ENCODE measurements at places on chromosomes 16 and 17. TPM values are rescaled to one million over a fixed set of nuclear protein-coding genes. Genes with fewer than 3 reads are reported as not detected.

ASGR2 gene
- total RNA-seq: 0.25 TPM

CMC2 gene
- total RNA-seq: 126 TPM

CPHXL2 gene
- total RNA-seq: not detected

DNA sequence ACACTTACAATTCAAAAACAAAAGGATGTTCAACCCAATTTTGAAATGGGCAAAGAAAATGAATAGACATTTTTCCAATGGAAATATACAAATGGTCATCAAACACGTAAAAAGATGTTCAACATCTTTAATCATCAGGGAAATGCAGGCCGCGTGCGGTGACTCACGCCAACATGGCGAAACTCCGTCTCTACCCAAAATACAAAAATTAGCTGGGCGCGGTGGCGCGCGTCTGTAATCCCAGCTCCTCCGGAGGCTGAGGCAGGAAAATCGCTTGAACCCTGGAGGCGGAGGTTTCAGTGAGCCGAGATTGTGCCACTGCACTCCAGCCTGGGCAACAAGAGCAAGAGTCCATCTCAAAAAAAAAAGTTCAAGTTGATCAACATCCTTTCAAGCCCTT is 1.8 kb upstream of the CLUAP1 start:
- H3K27me3 ChIP-seq: no peaks in the 10 kb centered on the region
- H3K36me3 ChIP-seq: no peaks in the 10 kb centered on the region
- H3K4me3 ChIP-seq: no peak overlapping the region
- no peak overlapping the region for H3K27ac ChIP-seq
- DNase-seq: no peak

DNA sequence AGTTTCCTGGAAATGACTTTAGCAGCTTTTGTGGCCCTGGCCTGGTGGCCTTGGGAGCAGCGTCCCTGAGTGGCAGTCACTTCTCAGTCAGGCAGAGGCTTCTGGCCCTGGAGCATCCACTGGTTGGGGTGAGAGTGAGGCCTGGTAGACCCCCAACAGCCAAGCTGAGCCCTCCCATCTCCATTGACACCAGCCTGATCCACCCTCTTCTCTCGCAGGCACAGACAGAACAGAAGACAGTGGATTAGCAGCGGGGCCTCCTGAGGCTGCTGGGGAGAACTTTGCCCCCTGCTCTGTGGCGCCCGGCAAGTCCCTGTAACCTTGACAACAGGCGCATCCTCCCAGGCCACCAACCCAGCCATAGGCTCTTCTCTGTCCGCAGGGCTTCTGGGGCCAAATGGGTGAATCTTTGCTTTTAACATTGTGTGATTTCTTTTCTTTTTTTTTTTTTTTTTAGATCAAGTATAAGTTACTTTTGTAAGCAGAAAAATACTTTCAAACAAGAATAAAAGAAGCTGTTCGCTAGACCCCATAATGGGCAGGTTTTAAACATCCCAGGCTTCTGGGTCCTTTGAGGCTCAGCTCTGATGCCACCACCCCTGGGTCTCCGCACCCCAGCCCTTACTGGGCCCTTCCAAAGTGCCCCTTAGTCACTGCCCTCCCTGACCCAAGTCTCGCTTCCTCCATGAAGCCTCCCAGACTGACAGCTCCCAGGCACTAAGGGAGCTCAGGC is 12.7 kb upstream of the FLYWCH1 start:
- peaks cover 24% of the 10 kb centered on the region for H3K36me3 ChIP-seq
- no peaks in the 10 kb centered on the region for H3K27me3 ChIP-seq
- H3K4me3 ChIP-seq: no peak overlapping the region
- DNase-seq: no peak

DNA sequence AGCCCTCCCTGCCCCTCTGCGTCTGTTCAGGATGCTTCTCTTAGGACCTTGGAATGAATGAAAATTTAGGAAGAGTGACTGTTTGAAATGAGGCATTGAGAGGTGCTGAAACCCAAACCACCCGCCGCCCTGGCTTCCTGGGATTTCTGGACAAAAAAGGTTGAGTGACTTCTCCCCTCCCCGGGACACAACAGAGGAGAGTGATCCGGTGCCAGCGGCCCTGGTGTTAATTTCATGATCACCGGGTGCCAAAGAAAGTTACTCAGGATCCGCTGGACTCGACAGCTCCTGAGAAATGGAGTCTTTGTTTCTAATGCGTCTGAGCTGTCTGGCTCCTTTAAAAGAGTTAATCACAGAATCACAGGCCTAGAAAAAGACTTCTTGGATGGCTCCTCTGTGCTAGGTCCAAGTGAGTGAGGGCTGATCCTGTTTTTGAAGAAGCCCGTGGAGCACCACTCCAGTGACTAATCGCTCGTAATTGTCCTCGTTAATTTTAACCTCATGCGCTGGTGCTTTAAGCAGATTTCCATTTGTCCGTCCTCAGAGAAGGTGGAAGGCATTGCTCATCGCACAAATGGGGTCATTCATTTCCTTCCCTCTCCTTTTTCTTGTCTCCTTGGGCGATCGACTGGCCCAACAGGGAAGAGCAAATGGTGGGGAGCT is 144.4 kb upstream of the ZFHX3 start:
- H3K27me3 ChIP-seq: no peaks in the 10 kb centered on the region
- no peak overlapping the region for H3K27ac ChIP-seq
- H3K36me3 ChIP-seq: no peaks in the 10 kb centered on the region
- H3K4me3 ChIP-seq: no peak overlapping the region
- DNase-seq: no peak
- no peaks in the 10 kb centered on the region for H3K4me1 ChIP-seq

GRCh38 chr17:31488264-31488981 is 96.9 kb downstream of the RAB11FIP4 start:
- no peak for DNase-seq
- no peaks in the 10 kb centered on the region for H3K36me3 ChIP-seq
- peaks cover 24% of the 10 kb centered on the region for H3K27me3 ChIP-seq
- peaks cover 33% of the 10 kb centered on the region for H3K4me1 ChIP-seq

DNA sequence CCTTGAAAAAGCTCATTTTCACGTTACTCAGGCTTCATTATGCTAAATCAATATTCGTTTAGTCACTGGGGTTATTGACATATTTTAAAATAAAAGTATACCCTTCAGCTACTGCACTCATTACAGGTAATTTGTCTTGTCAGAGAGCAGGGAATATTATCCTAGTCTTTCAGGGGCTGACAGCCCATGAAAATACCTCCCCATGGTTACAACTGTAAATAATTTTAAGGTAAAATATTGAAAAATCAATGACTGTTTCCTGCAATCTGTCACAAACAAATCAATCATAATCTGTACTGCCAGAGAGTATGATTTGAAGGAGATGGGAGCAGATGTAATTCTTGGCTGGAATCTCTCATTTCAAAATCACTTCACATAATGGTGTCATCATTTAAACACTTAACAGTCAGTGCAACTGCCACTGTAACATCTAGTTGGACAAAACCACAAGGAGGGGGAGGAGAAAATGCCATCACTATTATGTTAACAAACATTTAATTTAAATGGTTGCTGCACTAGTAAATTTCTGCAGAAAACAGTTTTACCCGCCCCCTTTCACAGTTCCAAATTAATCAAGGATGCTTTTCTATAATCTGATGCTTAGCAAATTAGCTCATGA is 9.3 kb upstream of the IRX5 start:
- H3K4me3 ChIP-seq: no peak overlapping the region
- H3K27me3 ChIP-seq: peaks cover 5% of the 10 kb centered on the region
- H3K27ac ChIP-seq: no peak overlapping the region
- peaks cover 8% of the 10 kb centered on the region for H3K4me1 ChIP-seq
- DNase-seq: no peak

DNA sequence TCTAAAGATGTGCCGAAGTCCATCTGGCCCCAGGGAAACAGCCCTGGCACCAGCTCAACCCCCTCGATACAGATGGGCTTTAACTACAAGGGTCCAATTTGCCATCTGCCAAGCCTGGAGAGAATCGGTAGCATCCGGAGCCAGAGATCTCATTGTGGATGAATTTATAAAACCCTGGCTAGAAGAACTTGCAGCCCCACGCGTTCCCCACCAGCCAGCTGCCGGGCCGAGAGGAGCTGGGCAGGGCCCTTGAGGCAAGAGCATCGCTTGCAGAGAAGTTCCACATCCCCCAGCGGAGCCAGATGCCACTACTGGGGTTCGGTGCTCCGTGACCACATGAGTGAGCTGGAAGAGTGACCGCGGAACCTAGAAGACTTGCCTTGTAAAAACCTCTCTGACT is 65.3 kb upstream of the NOL11 start:
- no peaks in the 10 kb centered on the region for H3K27me3 ChIP-seq
- H3K27ac ChIP-seq: no peak overlapping the region
- no peaks in the 10 kb centered on the region for H3K36me3 ChIP-seq
- DNase-seq: no peak
- no peaks in the 10 kb centered on the region for H3K4me1 ChIP-seq
- no peak overlapping the region for H3K4me3 ChIP-seq

TPSG1 gene
- total RNA-seq: not detected

DNA sequence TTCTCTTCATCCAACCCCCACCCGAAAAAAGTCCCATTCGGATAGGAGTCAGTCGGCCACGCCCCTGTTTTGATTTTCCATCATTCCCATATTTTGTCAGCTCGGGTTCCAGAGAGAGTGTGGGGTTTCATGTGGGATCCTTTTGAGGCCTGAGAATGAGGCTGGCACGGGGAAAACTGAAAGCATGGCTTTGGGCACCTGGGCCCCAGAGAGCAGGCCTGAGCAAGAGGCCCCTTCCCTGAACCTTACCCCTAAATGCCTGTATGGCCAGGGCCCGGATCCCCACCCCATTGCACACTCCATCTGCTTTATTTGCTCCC is 4.6 kb upstream of the HOXB4 start:
- no peak overlapping the region for H3K4me3 ChIP-seq
- peak overlapping the region; percentile 0 for H3K27ac ChIP-seq
- H3K27me3 ChIP-seq: peaks cover 52% of the 10 kb centered on the region

DNA sequence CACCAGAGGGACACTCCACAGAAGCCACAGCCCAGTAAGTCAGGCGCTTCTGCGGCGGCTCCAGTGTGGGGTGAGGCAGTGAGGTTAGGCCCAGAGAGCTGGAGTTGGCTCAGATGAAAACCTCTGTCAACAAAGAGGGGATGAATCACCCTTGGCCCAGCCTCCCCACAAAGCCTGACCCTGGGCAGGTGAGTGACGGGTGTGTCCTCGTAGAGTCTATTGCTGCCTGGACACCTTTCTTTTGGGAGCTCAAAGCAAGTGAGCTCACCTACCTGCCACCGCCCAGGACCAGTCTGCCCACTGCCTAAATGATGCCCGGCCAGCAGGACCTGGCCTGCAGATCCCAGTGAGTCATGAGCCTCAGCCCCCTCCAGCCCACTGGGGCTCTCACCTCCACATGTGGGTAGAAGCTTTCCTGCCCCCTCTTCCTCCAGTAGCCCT is 24.9 kb upstream of the DBNDD1 start:
- peaks cover 36% of the 10 kb centered on the region for H3K36me3 ChIP-seq
- no peak overlapping the region for H3K27ac ChIP-seq
- H3K4me3 ChIP-seq: no peak overlapping the region
- peaks cover 7% of the 10 kb centered on the region for H3K27me3 ChIP-seq
- no peak for DNase-seq
- H3K4me1 ChIP-seq: peaks cover 8% of the 10 kb centered on the region

DNA sequence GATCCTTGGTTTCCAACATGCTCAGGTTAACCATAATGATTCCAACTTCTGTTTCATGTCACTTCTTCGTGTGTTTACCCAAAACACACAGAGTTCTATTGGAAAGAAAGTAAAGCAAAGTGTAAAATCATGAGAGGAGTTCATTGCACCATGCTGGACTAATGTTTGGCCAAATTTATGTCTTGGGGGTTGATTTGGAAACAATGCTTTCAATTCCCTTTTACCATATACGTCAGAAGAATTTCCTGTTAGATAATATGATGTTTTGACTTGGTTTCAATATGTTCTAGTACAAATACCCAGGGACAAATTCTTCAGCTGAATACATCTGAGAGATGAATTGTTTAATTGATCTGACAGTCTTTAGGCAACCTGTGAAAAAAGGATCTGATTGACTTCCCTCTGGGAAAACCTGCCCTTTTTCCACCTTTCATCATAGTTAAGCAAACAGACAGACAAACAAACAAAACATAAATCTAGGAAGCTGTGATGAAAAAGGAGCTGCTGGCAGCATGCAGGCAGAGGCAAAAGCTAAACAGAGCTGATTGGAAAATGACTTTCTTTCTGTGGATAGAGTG is 26.0 kb upstream of the MPHOSPH6 start:
- H3K4me3 ChIP-seq: no peak overlapping the region
- no peaks in the 10 kb centered on the region for H3K36me3 ChIP-seq

DNA sequence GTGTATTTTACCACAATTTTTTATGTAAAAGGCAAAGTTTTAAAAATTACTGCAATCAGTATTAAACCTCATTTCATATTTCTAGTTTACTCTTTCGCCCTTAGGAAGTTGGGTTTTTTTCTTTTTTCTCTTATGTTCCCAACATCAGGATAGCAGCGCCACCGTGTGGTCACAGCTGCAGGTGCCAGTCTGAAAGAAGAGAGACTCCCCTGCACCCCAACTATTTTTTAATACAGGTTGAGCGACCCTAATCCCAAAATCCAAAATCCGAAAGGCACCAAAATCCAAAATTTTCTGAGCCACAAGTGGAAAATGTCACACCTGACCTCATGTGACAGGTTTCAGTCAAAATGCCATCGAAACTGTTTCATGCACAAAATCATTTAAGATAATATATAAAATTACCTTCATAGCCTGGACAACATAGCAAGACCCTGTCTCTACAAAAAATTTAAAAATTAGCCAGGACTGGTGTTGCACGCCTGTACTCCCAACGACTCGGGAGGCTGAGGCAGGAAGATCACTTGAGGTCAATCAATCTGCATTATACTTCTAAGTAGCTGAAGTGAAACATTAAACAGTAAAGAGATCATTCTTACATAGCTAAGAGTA is 21.8 kb upstream of the ASGR2 start:
- H3K4me3 ChIP-seq: no peak overlapping the region
- H3K27ac ChIP-seq: no peak overlapping the region
- H3K27me3 ChIP-seq: peaks cover 51% of the 10 kb centered on the region
- peak; percentile 81 for DNase-seq

GRCh38 chr16:1982013-1982433 is 754 bp upstream of the NOXO1 start:
- H3K4me1 ChIP-seq: peaks cover 38% of the 10 kb centered on the region
- no peak overlapping the region for H3K4me3 ChIP-seq
- DNase-seq: no peak
- H3K27ac ChIP-seq: no peak overlapping the region
- H3K27me3 ChIP-seq: peaks cover 18% of the 10 kb centered on the region
- H3K36me3 ChIP-seq: peaks cover 40% of the 10 kb centered on the region

DNA sequence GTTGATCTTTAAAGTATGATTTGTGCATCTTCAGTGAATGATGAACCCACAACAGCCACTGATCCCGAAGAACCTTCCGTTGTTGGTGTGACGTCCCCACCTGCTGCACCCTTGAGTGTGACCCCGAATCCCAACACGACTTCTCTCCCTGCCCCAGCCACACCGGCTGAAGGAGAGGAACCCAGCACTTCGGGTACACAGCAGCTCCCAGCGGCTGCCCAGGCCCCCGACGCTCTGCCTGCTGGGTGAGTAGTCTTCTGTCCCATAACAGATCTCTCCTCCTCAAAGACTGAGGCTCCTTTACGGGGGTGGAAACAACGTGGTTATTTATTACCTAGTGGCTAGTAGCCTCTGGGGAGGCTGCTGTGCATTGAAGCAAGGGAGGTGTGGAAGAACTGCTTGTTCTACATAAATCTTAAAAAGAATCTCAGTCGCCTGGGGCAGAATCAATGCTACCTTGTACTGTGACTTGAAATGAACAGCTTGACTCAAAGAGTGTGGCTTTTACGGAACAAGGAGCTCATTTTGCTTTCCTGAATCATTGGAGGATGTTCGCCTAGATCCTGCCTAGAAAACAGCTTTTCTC is 63.0 kb upstream of the CLEC18A start:
- H3K36me3 ChIP-seq: peaks cover 5% of the 10 kb centered on the region
- H3K4me1 ChIP-seq: peaks cover 16% of the 10 kb centered on the region
- H3K27me3 ChIP-seq: no peaks in the 10 kb centered on the region
- DNase-seq: no peak
- no peak overlapping the region for H3K4me3 ChIP-seq
- H3K27ac ChIP-seq: no peak overlapping the region

CDH16 gene
- total RNA-seq: not detected
